Cardiac fibroblast (primary cell): ENCODE measurements at places on chromosomes 13 and 19.

- peak; percentile 55 for DNase-seq
These were observed 54.5 kb downstream of the TSSK6 start for GRCh38 chr19:19460761-19461265.

DNA sequence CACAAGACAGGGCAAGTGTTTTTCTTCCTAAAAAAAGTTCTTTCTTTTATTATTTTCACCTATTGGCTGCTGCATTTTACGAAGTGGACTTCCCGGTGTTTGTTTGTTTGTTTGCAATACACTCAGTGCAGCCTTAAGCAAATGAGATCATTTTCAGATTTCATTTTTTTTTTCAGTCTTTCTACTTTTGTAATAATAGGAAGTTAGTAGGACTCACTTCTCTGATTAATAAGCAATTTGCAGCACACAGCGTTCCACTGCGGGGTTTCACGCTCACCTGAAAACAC, 128.3 kb downstream of the STK24 start:
- DNase-seq: no peak

- no peak for DNase-seq
These were observed 148.7 kb downstream of the FOXO1 start for GRCh38 chr13:40517486-40518480.

GRCh38 chr19:45311621-45312020, 11.1 kb downstream of the CKM start:
- no peak for DNase-seq

GRCh38 chr13:79614250-79614918, 133.4 kb downstream of the NDFIP2 start:
- DNase-seq: no peak

- DNase-seq: peak; percentile 58
These were observed 298.8 kb downstream of the SHISA2 start for GRCh38 chr13:25752957-25753551.

GRCh38 chr19:34471906-34472700, 9.5 kb upstream of the WTIP start:
- DNase-seq: no peak

DNA sequence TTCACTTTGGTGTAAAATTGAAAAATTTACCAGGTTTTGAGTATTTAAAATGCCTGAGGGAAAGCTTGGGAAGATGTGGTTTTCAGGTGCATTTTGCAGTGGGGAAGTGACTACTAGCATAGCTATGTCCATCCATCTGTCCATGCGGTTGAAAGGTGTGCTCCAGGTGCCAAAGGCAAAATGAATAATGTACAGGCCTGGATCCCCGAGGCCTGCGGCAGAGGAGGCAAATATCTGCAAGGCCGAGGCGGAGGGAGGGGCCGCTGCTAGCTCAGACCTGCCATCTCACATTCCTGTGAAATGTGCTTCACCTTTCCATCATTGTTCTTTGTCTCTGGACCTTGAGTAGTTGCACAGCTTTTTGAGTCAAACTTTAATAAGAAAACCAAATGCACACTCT, 65.5 kb downstream of the ERCC5 start:
- DNase-seq: no peak

- no peak for DNase-seq
These were observed 90.0 kb downstream of the TEX29 start for GRCh38 chr13:111410232-111411021.

- no peak for DNase-seq
These were observed 32.8 kb downstream of the ANKRD10 start for GRCh38 chr13:110881839-110882627.

DNA sequence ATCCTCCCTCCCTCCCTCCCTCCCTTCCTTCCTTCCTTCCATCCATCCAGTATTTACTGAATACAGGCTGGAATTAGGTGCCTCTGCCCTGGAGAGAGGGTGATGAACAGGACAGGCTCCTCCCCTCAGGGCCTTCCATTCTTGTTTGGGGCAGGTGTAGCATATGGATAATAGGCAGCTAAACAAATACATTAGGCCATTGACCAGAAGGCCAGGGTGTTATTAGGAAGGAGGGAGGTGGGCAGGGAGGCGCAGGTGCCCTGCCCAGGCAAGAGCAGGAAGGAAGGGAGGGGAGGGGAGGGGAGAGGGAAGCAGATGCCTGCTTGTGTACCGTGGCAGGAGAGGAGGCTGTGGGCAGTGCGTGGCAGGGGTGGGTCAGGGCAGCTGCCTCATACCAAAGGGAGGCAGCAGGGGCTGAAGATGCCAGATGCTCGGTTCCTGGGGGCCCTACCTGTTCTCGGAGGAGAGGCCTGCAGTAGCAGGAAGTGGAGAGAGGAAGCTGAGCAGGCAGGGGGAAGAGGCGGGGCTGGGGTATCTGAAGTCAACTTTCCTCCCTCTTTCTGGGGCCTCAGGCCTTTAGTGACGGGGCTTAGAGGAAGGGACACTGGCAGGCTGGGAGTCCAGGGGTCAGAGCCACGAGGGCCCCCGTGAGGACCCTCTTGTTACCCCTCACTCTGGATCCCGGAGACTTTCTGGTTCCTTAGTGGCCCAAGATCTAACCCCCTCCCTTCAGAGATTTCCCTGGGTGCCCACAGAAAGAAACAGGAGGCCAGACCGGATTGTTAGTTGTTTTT, at the start of gene RINL:
Gene RINL, minus strand, starts transcription at position 495 of the 794 bp plus-strand sequence. CDS start 1,533 bp downstream, outside the sequence.
- DNase-seq: no peak

DNA sequence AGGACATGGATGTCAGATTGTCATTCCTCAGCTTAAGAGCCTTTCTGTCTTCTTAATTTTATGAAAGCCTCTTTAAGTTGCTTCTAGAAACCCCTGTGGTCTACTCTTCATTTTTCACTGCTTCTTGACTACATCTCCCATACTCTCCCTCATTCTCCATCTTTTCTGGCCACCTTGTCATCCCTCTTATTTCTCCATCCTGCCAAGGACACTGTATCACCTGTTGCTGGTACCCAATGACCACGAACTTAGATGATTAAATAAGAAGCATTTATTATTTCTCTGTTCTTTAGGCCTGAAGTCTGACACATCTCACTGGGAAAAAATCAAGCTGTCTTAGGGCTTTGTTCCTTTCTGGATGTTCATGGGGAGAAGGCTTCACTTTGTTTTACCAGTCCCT, 9.2 kb downstream of the ZNF223 start:
- DNase-seq: no peak

DNA sequence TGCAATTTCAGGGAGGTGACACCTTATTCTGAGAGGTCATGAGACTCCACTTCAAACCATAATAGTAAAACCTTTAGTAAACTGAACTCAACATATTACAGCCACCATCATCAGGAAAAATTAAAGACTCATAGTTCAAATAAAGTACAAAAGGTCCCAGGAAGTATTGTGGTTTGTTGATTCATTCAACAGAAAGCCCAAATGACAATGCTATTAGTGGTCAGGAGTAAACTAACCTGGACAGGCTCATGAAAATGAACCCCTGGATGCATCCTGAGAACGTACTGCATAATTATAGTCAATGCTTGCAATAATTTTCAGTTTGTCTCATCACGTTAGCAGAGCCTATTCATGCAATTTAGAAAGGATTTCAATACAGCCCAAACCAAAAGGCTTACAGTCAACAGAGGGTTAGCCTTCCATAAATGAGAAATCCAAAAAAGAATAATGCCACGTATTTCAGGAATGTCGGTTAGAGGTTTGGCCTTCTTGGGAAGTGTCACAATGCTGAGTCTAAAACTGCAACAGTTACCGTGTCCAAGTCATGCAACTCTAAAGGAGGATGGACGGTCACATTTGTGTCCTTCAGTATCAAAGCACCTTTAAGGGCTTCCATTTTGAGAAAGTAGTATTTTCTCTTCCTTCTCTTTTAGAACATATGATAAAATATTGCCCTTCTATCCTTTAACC, 280.8 kb downstream of the ABCC4 start:
- no peak for DNase-seq

GRCh38 chr13:30133996-30134395, 173.4 kb downstream of the KATNAL1 start:
- peak; percentile 42 for DNase-seq

DNA sequence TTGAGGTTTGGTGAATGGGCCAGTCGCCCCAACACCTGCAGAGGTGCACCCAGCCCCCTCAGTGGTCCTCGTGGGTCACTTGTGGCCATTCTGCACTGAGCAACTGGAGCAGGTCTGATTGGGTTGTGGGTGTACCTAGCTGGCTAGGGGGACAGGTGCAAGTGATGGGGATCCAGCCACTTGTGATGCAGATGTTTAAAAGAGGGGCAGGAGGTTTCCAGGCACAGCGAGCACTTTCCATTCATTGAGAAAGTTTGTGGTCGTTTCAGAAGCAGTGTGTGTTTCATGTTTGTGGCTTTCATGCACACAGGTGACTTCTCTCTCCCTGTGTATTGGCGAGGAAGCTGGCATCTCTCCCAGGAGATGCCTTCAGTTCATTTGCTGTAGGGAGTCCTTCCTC, 34.7 kb downstream of the TSSK6 start:
- no peak for DNase-seq

DNA sequence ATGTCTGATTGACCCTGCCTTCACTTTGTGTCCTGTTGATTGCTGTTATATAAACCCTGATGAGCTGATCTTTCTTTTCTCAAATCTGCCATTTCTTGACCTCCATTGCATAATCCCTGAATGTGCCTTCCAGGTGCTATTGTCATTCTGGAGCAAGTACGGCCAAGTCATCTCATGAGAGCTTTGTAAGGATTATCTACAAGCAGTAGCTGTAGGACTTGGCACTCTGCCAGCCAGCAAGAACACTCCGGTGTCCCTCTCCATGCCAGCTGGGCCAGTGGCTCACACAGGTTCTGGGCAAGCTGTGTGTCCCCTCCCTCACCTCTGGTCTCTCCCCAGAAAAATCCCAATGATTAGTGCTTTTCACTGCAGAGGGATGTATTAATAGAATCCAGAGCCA, 348.1 kb downstream of the FOXO1 start:
- DNase-seq: peak; percentile 22

GRCh38 chr19:50325310-50326100, 3.7 kb downstream of the KCNC3 start:
- DNase-seq: peak; percentile 46

GRCh38 chr13:94968757-94969086, 256.4 kb upstream of the SOX21 start:
- DNase-seq: no peak

DNA sequence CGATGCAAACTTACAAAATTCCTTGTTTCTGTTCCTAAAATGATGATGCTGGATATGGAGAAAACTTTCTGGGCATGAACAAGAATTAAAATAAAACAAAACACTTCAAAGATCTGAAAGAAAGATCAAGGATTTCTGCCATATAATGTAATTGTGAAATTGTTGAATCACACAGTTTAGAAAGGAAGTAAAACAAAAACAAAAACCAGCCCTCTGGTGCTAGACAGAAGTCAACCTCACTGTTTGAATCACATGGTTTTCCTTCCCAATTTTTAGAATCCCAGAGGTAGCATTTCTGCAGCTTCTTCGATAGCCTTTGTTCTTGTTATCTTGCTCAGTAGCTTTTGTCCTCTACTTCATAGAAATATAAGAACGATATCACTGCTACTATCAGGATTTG, 118.2 kb upstream of the ARGLU1 start:
- DNase-seq: no peak

GRCh38 chr13:35727881-35728280, 251.4 kb upstream of the MAB21L1 start:
- no peak for DNase-seq

- DNase-seq: no peak
These were observed 54.1 kb upstream of the MLNR start for GRCh38 chr13:49165798-49166752.

GRCh38 chr13:78476910-78477309, 126.4 kb downstream of the POU4F1 start:
- no peak for DNase-seq

- peak; percentile 25 for DNase-seq
These were observed 39.4 kb downstream of the ADPRHL1 start for GRCh38 chr13:113413898-113414282.

GRCh38 chr13:98272549-98272948, 95.5 kb upstream of the RNF113B start:
- DNase-seq: no peak

DNA sequence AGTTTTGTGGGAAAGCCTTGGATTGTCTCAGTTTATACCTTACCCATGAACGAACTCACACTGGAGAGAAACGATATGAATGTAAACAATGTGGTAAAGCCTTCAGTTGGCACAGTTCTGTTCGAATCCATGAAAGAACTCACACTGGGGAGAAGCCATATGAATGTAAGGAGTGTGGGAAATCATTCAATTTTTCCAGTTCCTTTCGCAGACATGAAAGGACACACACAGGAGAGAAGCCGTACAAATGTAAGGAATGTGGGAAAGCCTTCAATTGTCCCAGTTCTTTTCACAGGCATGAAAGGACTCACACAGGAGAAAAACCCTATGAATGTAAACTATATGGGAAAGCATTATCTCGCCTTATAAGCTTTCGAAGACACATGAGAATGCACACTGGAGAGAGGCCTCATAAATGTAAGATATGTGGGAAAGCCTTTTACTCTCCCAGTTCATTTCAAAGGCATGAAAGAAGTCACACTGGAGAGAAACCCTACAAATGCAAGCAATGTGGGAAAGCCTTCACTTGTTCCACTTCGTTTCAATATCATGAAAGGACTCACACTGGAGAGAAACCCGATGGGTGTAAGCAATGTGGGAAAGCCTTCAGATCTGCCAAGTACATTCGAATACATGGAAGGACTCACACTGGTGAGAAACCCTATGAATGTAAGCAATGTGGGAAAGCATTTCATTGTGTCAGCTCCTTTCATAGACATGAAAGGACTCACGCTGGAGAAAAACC, 7.5 kb upstream of the ZNF440 start:
- no peak for DNase-seq

DNA sequence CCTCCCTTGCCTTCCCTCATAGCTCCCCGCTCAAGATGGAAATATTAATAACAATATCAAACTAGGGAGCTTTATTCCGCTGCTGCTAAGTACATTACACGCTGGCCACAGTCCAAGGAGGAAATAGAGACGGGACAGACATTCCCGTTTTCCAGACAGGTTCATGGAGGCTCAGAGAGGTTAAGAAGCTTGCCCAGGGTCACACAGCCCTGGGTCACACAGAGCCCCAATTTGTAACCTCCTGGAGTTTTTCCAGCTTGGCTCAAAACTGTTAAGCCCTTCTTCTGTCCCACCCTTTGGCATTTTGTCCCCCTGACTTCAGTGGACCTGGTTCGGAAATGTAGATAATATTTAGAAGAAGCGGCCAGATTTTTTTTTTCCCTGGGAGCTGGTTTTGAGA, 2.0 kb downstream of the BICRA start:
- DNase-seq: no peak

DNA sequence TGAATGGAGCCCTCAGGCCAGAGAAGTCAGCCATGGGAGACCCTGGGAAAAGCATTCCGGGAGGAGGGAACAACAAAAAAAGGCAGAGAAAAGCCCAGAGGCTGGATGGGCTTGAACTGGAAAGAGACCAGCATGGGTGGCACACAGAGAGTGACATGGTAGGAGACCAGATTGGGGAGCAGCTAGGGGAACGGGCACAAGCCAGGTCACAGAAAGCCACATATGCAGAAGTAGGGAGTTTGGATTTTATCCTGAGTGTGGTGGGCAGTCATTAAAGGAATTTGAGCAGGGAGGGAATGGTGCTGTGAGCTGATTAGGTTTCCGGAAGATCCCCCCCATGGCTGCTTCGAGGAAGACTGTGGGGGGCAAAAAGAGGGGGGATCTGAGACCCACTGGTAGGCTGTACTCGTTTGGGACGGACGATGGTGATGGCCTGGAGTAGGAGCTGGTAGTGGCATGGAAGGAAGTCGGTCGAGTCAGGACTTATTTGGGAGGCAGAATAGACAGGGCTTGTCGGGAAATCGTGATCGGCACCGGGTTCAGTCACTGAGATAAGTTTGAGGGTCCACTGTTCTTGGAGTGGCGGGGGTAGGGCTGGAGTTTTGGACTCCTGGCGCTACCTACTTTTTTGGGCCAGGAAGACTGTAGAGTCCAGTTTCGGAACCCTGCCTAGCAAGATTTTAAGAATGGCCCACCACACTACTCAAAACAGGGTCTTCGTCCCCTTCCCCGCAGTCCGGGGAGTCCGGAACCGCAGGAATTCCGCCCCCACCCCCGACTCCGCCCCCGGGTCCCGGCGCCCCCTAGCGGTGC, 949 bp downstream of the SERTAD1 start:
- peak; percentile 43 for DNase-seq
